ENCODE measurements at places on chromosomes 2 and 18. TPM values are rescaled to one million over a fixed set of nuclear protein-coding genes. Genes with fewer than 3 reads are reported as not detected.

The CIB4 gene
- not detected for total RNA-seq

The ZNF892 gene
- total RNA-seq, result 4.3 TPM

The TEKT4 gene
- total RNA-seq, result 1.8 TPM

The CRYGC gene
- not detected for total RNA-seq

The GAREM2 gene
- 2.4 TPM for total RNA-seq

The NYAP2 gene
- total RNA-seq, result 1.0 TPM

The TMEM182 gene
- 5.9 TPM for total RNA-seq

The MERTK gene
- 21.5 TPM for total RNA-seq

The INPP4A gene
- total RNA-seq, result 34.2 TPM

The RIT2 gene
- total RNA-seq, result not detected

The ASTL gene
- total RNA-seq, result not detected

The ARL4C gene
- 16.8 TPM for total RNA-seq

The MC2R gene
- total RNA-seq, result not detected

The HOXD11 gene
- not detected for total RNA-seq

The LDLRAD4 gene
- 22.6 TPM for total RNA-seq

The MATN3 gene
- total RNA-seq, result 9.1 TPM

The GPBAR1 gene
- total RNA-seq, result 4.3 TPM

The LAMA3 gene
- 142 TPM for total RNA-seq

The POTEI gene
- total RNA-seq, result not detected

The EPHA4 gene
- total RNA-seq, result 41.0 TPM

The ITGB6 gene
- 58.3 TPM for total RNA-seq

The PLEKHH2 gene
- 23.3 TPM for total RNA-seq

The KATNAL2 gene
- total RNA-seq, result 2.4 TPM

The CD226 gene
- 2.9 TPM for total RNA-seq

The RGPD4 gene
- total RNA-seq, result not detected

The TMEM169 gene
- 1.5 TPM for total RNA-seq

The STRN gene
- 25.4 TPM for total RNA-seq

The ST6GAL2 gene
- 0.93 TPM for total RNA-seq

The PLA2R1 gene
- 5.5 TPM for total RNA-seq

The WDFY1 gene
- total RNA-seq, result 45.5 TPM

The GAL3ST2 gene
- not detected for total RNA-seq

The NT5C1B gene
- not detected for total RNA-seq

The ALPI gene
- total RNA-seq, result not detected

The SYT4 gene
- total RNA-seq, result not detected

The CRYBA2 gene
- total RNA-seq, result not detected

The IL1RL1 gene
- total RNA-seq, result 3.7 TPM

The MC4R gene
- total RNA-seq, result 0.16 TPM

The PIEZO2 gene
- total RNA-seq, result 40.3 TPM

The IL36G gene
- not detected for total RNA-seq

The PLB1 gene
- total RNA-seq, result 3.6 TPM

The CHRNG gene
- not detected for total RNA-seq

The TUBB6 gene
- total RNA-seq, result 140 TPM

The TMEM200C gene
- 1.9 TPM for total RNA-seq

The C2orf92 gene
- total RNA-seq, result 7.6 TPM

The NEURL3 gene
- total RNA-seq, result 0.18 TPM

The TEX44 gene
- total RNA-seq, result not detected

The DSG4 gene
- total RNA-seq, result not detected
